ENCODE measurements at places on chromosomes 16 and 17. TPM values are rescaled to one million over a fixed set of nuclear protein-coding genes. Genes with fewer than 3 reads are reported as not detected.

Gene METRNL
- 8.9 TPM for total RNA-seq

Gene CALB2
- total RNA-seq = not detected

Gene TNFRSF13B
- not detected for total RNA-seq

Gene CD300A
- not detected for total RNA-seq

Data from melanocyte of skin (primary cell).